ENCODE measurements at places on chromosomes 12 and 14.

- peaks cover 38% of the 10 kb centered on the region for H3K4me1 ChIP-seq
- no peak for DNase-seq
- H3K36me3 ChIP-seq, result no peaks in the 10 kb centered on the region
- H3K27me3 ChIP-seq, result no peaks in the 10 kb centered on the region
- H3K4me3 ChIP-seq, result no peak overlapping the region
Measured at GRCh38 chr12:116919706-116920485, 9.1 kb downstream of the FBXW8 start.

- no peak for DNase-seq
- H3K27me3 ChIP-seq, result no peaks in the 10 kb centered on the region
- no peak overlapping the region for H3K4me3 ChIP-seq
- H3K27ac ChIP-seq, result no peak overlapping the region
Measured at GRCh38 chr14:26191671-26192070, 406.2 kb downstream of the NOVA1 start.

DNA sequence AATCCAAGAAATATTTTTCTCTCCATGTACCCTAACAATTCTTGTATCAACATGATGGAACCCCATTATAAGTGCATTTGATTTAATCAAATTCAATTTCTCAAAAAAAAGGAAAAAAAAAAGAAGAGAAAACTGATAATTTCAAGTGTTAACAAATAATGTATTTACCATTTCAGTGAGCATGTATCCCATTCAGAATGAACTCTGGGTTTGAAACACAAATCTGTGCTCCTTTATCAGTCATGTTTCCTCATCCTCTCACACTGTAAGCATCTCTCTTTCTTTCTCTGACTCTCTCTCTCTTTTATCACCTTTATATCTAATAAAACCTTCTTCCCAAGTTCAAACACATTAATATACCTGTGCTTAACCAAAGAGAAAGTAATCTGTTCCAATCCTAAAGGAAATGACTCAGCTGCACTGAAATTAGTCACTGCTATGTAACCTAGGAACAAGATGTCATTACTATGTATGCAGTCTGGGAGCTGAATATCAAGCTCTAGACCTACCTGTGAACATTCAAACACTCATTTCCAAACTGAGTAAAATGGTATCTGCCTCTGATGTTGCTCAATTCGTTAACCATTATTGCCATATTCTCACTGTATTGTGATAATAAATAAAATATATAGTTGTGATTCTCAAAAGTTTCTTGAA is 135.0 kb upstream of the LRIG3 start:
- DNase-seq, result no peak
- H3K27me3 ChIP-seq, result no peaks in the 10 kb centered on the region
- no peaks in the 10 kb centered on the region for H3K36me3 ChIP-seq
- H3K27ac ChIP-seq, result no peak overlapping the region
- H3K4me1 ChIP-seq, result no peaks in the 10 kb centered on the region

DNA sequence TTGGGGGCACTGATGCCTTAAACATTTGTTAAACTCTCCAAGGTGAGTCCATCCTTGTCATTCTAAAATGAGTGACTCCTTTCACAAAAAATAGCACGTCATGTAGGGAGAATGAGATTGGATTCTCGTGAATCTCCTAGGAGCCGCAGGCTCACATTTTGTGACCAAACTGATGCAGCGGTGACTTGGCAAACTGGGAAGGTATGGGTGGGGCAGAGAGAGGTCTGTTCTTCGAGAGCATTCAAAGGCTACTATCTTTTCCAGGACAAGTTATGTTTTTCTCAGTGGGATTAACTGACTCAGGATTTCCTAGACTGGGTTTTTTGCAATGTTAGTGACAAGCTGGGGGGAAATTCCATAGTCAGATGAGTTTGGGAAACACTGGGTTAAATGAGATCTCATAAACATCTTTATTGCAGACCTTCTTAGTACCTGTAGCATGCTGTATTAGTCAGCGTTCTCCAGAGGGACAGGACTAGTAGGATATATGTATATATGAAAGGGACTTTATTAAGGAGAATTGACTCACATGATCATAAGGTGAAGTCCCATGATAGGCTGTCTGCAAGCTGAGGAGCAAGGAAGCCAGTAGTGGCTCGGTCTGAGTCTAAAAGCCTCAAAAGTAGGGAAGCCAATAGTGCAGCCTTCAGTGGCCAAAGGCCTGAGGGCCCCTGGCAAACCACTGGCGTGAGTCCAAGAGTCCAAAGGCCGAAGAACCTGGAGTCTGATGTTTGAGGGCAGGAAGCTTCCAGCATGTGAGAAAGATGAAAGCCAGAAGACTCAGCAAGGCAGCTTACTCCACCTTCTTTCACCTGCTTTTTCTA is 61.0 kb downstream of the FOXN4 start:
- no peak for DNase-seq
- H3K27me3 ChIP-seq, result no peaks in the 10 kb centered on the region
- no peaks in the 10 kb centered on the region for H3K4me1 ChIP-seq
- H3K36me3 ChIP-seq, result peaks cover 5% of the 10 kb centered on the region
- H3K4me3 ChIP-seq, result no peak overlapping the region
- H3K27ac ChIP-seq, result no peak overlapping the region

GRCh38 chr14:72352012-72352411 is 419.8 kb downstream of the RGS6 start:
- H3K27ac ChIP-seq, result no peak overlapping the region
- H3K4me3 ChIP-seq, result no peak overlapping the region
- H3K27me3 ChIP-seq, result no peaks in the 10 kb centered on the region
- DNase-seq, result no peak

GRCh38 chr12:78232756-78233155 is 402.1 kb downstream of the NAV3 start:
- H3K27ac ChIP-seq, result no peak overlapping the region
- no peaks in the 10 kb centered on the region for H3K27me3 ChIP-seq
- no peaks in the 10 kb centered on the region for H3K4me1 ChIP-seq
- DNase-seq, result no peak
- H3K4me3 ChIP-seq, result no peak overlapping the region

GRCh38 chr14:30132196-30132595 is 204.5 kb upstream of the PRKD1 start:
- no peaks in the 10 kb centered on the region for H3K36me3 ChIP-seq
- no peaks in the 10 kb centered on the region for H3K27me3 ChIP-seq
- no peak overlapping the region for H3K4me3 ChIP-seq
- no peaks in the 10 kb centered on the region for H3K4me1 ChIP-seq
- H3K27ac ChIP-seq, result no peak overlapping the region

DNA sequence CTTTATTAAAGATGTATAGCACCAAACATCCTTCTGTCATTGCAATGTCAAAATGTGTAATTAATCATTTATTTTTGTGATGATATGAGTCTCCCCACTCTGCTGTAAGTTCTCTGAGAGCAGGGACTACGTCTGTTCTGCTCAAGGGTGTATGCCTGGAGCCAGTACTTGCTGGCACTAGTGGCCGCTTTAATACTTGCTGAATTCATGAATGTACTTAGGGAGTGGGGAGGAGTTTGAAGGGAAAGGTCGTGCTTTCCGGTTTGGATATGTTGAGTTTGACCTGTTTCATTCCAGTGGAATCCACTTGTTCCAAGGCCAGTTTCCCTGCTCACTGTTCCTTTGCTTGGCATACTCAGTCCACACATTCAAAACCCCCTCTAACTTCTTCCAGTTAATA is 1.9 kb upstream of the DCAF5 start:
- no peaks in the 10 kb centered on the region for H3K36me3 ChIP-seq
- no peaks in the 10 kb centered on the region for H3K27me3 ChIP-seq
- H3K4me1 ChIP-seq, result peaks cover 22% of the 10 kb centered on the region
- H3K27ac ChIP-seq, result no peak overlapping the region

GRCh38 chr12:78330131-78330530 is 499.4 kb downstream of the NAV3 start:
- no peak for DNase-seq
- no peaks in the 10 kb centered on the region for H3K36me3 ChIP-seq
- no peaks in the 10 kb centered on the region for H3K4me1 ChIP-seq
- no peak overlapping the region for H3K4me3 ChIP-seq
- H3K27me3 ChIP-seq, result no peaks in the 10 kb centered on the region

- H3K27me3 ChIP-seq, result no peaks in the 10 kb centered on the region
- peaks cover 9% of the 10 kb centered on the region for H3K4me1 ChIP-seq
- DNase-seq, result no peak
Measured at GRCh38 chr12:92089559-92089958, 56.1 kb downstream of the BTG1 start.

- no peak overlapping the region for H3K4me3 ChIP-seq
- no peak overlapping the region for H3K27ac ChIP-seq
- H3K4me1 ChIP-seq, result no peaks in the 10 kb centered on the region
- DNase-seq, result no peak
- H3K27me3 ChIP-seq, result no peaks in the 10 kb centered on the region
- H3K36me3 ChIP-seq, result no peaks in the 10 kb centered on the region
Measured at GRCh38 chr12:39538679-39539104, 80.9 kb downstream of the ABCD2 start.

GRCh38 chr12:120234643-120235368 is 30.7 kb downstream of the PXN start:
- no peak overlapping the region for H3K27ac ChIP-seq
- peaks cover 12% of the 10 kb centered on the region for H3K36me3 ChIP-seq
- no peak overlapping the region for H3K4me3 ChIP-seq
- DNase-seq, result no peak

DNA sequence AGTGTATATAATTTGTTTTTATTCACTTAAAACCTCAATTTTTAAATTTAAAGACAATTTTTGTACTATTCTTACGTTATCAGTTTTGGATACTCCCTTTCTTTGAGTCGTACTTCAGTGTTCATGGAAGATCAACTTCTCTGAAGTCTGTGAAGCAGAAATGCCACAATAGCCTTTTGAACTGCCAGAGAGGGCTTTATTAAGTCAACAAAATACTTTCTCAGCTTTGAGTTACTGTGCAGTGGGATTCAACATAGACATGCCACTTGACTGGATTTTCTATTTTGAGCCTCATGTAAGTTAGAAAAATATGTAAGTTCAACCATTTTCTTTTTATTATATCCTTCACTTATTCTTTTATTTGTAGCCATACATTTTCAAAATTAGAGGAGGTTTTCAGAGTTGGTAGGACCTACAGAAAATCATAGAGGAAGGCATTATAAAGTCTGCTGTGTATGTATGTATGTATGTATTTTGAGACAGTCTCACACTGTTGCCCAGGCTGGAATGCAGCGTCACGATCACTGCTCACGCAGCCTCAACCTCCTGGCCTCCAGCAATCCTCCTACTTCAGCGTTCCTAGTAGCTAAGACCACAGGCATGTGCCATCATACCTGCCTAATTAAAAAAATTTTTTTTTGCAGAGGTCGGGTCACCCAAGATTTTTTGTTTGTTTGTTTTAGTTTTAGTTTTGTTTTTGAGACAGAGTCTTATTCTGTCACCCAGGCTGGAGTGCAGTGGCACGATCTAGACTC is 31.3 kb upstream of the BCAT1 start:
- H3K4me3 ChIP-seq, result no peak overlapping the region
- H3K4me1 ChIP-seq, result no peaks in the 10 kb centered on the region
- no peak overlapping the region for H3K27ac ChIP-seq
- no peaks in the 10 kb centered on the region for H3K36me3 ChIP-seq

DNA sequence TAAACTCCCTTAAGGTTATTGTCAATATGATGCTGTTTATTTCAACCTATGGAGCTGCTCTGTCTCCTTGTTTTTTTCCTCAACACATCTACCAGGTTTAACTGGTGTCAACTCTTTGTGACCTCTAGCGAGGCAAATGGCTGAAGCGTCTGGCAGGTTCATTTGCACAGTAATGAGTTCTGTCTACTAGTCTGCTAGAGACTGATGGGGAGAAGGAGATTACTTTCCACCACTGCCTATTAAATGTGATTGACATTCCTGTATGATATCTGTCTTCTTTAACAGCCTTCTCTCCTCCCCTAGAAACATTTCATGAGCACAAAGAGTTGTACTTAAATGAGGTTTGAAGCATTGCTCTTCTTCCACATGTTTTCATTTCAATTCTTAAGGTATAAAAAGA is 253.7 kb downstream of the SLC6A15 start:
- H3K4me3 ChIP-seq, result no peak overlapping the region
- H3K27me3 ChIP-seq, result no peaks in the 10 kb centered on the region
- no peaks in the 10 kb centered on the region for H3K36me3 ChIP-seq
- no peak for DNase-seq
- H3K4me1 ChIP-seq, result no peaks in the 10 kb centered on the region

- DNase-seq, result peak; percentile 59
- no peaks in the 10 kb centered on the region for H3K4me1 ChIP-seq
- H3K4me3 ChIP-seq, result no peak overlapping the region
- no peaks in the 10 kb centered on the region for H3K36me3 ChIP-seq
- no peak overlapping the region for H3K27ac ChIP-seq
Measured at GRCh38 chr12:116687888-116688287, 50.0 kb downstream of the SPRING1 start.

- no peak overlapping the region for H3K27ac ChIP-seq
- peaks cover 3% of the 10 kb centered on the region for H3K4me1 ChIP-seq
- no peak for DNase-seq
Measured at GRCh38 chr12:71772735-71773134, 18.1 kb downstream of the RAB21 start.

DNA sequence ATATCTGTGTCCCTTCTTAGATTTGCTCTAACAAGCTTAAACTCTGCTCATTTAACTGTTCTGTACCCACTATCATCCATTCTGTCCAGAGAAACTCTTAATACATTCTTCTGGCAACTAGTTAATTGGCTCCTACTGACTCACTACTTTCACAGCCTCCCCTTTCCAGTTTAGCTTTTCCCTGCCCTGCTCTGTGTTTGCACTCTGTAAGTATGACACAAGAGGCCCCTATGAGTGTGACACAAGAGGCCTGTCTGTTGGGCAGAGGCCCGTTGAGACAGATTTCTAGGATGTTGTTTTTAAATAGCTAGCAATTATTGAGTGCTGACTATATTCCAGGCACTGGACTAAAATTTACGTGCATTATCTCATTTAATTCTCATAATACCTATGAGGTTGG is 246.0 kb upstream of the DAAM1 start:
- peaks cover 9% of the 10 kb centered on the region for H3K27me3 ChIP-seq
- H3K4me3 ChIP-seq, result no peak overlapping the region
- no peak overlapping the region for H3K27ac ChIP-seq
- no peak for DNase-seq
- H3K36me3 ChIP-seq, result no peaks in the 10 kb centered on the region

GRCh38 chr12:32517966-32518365 is 118.6 kb downstream of the FGD4 start:
- no peaks in the 10 kb centered on the region for H3K27me3 ChIP-seq
- H3K4me3 ChIP-seq, result no peak overlapping the region
- H3K36me3 ChIP-seq, result no peaks in the 10 kb centered on the region
- DNase-seq, result no peak

DNA sequence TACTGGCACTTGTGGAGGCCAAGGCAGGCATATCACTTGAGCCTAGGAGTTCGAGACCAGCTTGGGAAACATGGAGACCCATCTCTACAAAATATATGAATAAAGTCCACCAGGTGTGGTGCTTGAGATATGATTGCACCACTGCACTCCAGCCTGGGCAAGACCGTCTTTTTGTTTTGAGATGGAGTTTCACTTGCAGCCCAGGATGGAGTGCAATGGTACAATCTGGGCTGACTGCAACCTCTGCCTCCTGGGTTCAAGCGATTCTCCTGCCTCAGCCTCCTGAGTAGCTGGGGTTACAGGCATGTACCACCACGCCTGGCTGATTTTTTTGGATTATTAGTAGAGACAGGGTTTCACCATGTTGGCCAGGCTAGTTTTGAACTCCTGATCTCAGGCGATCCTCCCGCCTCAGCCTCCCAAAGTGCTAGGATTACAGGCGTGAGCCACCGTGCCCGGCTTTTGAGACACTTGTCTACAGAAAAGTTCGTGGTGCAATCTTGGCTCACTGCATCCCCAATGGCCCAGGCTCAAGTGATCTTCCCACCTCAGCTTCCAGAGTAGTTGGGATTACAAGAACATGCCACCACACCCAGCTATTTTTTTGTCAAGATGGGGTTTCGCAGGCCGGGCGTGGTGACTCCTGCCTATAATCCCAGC is 16.3 kb upstream of the ATP5F1B start:
- no peak overlapping the region for H3K4me3 ChIP-seq
- H3K27ac ChIP-seq, result no peak overlapping the region
- H3K27me3 ChIP-seq, result no peaks in the 10 kb centered on the region
- DNase-seq, result no peak
- peaks cover 40% of the 10 kb centered on the region for H3K36me3 ChIP-seq
